Left lung (tissue), 14 donors: ENCODE measurements at places on chromosomes 2 and 18. TPM values are rescaled to one million over a fixed set of nuclear protein-coding genes. Genes with fewer than 3 reads are reported as not detected.
A peak's percentile ranks its signal among the peaks of the same experiment; 100 is the strongest.

DNA sequence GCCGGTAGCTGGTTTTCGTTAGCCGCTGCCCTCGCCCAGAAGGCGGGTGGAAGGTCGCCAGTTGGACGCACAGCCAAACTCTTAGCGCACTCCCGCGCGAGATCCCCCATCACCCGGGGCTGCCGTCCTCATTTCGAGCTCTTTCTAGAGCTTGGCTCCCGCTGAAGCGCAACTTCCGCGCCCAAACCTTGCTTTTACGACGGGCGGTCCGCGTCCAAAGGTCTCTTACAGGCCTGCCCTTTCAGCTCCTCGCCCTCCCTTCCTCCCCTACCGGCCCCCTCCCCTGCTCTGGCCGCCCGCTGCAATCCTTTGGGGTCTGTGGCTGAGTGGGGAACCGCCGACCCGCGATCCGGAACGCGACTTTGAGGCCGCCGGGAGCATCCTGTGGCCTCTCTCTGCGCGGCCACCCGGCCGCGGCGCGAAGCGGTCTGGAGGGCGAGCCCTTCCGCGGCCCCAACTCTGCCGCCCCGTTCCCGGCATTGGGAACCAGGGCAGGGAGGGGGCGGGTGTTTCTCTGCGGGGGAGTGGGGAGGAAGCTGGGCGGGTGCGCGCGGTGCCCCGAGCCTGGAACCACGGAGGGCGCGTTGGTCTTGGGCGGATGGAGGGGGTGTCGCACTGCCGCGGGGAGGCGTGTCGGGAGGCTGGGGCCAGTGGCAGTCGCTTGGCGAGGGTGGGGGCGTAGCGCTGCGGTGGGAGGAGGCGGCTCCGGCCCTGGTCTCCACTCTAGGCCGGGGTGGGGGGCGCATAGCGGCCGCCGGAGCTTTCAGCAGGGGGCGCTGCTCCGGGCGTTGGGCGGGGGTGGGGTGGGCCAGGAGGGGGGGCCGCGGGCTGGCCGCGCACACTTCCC is at the start of gene GDF7:
GDF7 (plus strand) TSS at position 841 of the 847 bp plus-strand sequence. CDS start 96 bp downstream, outside the sequence.
- peak; percentile 78 for DNase-seq

DNA sequence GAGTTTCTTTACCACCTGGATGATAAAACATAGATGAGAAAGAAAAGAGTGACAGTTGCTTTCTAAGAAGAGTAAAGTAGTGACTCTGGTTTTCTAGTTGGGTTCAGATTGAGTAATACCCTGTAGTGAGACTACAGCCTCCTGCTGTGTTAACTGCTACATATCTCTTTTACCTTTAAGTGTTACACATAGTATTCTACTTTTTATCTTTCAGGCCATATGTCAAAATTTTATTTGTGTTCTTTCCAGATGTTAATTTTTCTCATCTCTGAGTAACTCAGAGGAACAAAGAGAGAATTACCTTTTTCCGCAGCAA is 348.2 kb downstream of the CTNNA2 start:
- no peak for DNase-seq

Gene CROCC2
- polyA plus RNA-seq = 1.2 TPM

Gene RIT2
- not detected for polyA plus RNA-seq

Gene POTEI
- 0.76 TPM for polyA plus RNA-seq

DNA sequence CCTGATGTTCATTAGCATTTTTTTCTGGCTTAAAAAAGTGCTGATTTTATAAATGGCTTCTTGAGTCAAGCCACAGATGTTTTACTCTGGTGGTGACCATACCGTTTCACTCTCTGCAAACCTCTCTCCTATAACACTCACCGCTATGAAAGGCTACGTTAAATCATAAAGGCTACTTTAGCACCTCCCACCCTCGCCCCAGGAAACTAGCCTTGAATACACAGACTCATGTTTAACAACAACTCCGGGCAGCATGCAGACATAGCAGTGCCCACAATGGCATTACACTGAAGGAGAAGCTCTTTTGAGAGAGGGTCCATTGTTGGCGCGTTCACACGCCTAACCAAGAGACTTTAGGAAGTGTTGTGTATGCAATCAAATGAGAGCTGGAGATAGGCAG is 5.6 kb downstream of the MYT1L start:
- no peak for DNase-seq

GRCh38 chr18:3266062-3266608 is 4.2 kb downstream of the MYL12B start:
- DNase-seq = no peak

GRCh38 chr2:230874876-230875275 is 10.1 kb downstream of the ITM2C start:
- DNase-seq = no peak

Gene CABYR
- 3.4 TPM for polyA plus RNA-seq

GRCh38 chr2:138470941-138471340 is 30.6 kb upstream of the SPOPL start:
- no peak for DNase-seq

Gene EFHD1
- polyA plus RNA-seq = 13.6 TPM

DNA sequence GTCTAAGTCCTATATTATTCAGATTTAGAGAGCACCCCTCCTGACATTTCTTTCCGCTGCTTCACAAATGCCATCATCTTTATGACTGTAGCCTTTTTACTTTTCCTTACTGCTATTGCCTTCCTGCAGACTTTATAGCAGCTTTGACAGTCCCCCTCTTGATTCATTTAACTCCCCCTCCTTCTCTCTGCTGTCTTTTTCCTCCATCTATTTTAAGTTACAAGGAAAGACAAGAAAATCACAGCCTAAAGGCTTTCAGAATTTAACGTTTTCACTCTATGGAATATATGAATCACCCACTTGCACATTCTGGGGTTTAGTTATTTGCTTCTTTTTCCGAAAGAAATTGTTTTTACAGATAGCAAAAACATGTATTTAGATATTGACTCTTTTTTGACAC is 183.4 kb upstream of the SETBP1 start:
- no peak for DNase-seq

Gene ROCK2
- polyA plus RNA-seq = 51.5 TPM

Gene ZNF892
- polyA plus RNA-seq = 5.1 TPM

Gene ACTR1B
- polyA plus RNA-seq = 46.4 TPM

GRCh38 chr18:58452454-58453166 is 176.3 kb downstream of the ALPK2 start:
- no peak for DNase-seq

Gene CSRNP3
- 9.4 TPM for polyA plus RNA-seq
